ENCODE measurements at places on chromosomes 7 and 10. TPM values are rescaled to one million over a fixed set of nuclear protein-coding genes. Genes with fewer than 3 reads are reported as not detected.

Gene AMZ1
- not detected for total RNA-seq

Gene OGDHL
- total RNA-seq, result not detected

Gene GDF10
- total RNA-seq, result not detected

DNA sequence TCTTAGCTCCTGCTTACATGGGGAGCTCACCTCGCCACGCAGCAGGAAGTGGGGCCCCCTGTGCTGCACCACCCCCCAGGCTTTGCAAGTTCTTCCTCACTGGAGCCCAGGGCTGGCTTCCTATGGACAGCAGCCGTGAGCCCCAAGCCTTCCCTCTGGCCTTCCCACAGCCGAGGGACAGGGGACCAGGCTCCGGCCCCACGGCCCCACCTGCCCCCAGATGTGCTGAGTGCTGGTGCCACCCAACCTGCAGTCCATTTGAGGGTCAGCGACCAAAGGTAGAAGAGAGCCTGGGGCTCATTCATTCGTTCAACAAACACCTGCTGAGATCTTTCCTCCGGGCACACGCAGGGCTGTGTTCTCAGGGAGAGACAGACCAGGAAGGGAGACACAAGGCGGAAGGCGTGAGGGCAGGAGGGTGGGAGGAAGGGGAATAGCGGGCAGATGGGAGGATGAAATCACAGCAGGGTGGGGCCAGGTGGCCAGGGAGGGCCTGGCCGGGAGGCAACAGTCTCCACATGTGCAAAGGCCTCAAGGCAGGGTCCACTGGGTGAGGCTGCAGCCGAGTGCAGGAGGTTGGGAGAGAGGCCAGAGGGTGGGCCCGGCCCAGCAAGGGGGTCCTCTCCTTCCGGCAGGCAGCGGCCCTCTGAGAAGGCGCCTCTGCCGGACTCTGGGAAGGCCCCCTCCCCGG lies 100.1 kb downstream of the FOXL3 start:
- DNase-seq, result no peak

DNA sequence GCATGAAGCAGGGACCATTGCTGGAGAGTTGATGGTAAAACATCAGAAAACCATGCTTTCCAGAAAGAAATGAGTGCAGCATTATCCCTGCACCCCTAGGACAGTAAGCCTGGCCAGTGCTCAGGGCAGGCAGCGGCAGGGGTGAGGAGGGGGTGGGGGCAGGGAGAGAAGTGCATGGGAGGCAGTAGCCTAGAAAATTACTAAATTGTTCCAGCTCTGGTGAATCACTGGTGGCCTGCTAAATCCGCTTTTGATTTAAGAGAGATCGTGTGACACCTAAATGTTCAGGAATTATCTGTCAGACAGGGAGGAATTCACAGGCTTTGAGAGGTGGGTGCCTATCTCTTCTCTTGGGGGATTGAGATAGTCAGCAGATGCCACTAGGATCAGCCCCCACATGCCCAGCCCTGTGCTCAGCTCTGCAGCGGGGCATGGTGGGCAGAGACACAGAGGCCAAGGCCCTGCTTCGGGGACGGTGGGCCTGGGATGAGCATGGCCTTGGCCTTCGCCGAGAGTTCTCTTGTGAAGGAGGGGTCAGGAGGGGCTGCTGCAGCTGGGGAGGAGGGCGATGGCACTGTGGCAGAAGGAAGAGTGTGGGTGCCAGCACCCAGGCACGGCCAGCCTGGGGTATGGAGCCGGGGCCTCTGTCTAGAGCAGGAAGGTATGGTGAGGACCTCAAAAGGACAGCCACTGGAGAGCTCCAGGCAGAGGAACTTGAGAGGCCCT lies 5.0 kb upstream of the AQP1 start:
- DNase-seq, result peak; percentile 32

GRCh38 chr10:3887885-3888476 lies 103.0 kb upstream of the KLF6 start:
- DNase-seq, result peak; percentile 77

GRCh38 chr7:111561904-111562732 lies at the start of gene IMMP2L:
IMMP2L (minus strand) TSS chr7:111562492.
- DNase-seq, result peak; percentile 84

GRCh38 chr7:137120690-137121089 lies 222.8 kb downstream of the PTN start:
- DNase-seq, result peak; percentile 33

DNA sequence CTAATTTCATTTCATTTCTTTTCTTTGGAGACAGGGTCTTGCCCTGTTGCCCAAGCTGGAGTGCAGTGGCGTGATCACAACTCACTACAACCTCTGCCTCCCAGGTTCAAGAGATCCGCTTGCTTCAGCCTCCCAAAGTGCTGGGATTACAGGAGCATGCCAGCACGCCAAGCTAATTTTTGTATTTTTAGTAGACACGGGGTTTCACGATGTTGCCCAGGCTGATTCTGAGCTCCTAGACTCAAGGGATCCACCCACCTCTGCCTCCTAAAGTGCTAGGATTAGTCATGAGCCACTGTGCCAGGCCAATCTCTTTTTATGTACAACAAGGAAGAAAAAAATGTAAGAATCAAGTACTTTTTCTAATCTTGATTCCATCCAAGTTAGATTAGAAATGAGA lies 10.7 kb upstream of the KMT2E start:
- DNase-seq, result peak; percentile 85

DNA sequence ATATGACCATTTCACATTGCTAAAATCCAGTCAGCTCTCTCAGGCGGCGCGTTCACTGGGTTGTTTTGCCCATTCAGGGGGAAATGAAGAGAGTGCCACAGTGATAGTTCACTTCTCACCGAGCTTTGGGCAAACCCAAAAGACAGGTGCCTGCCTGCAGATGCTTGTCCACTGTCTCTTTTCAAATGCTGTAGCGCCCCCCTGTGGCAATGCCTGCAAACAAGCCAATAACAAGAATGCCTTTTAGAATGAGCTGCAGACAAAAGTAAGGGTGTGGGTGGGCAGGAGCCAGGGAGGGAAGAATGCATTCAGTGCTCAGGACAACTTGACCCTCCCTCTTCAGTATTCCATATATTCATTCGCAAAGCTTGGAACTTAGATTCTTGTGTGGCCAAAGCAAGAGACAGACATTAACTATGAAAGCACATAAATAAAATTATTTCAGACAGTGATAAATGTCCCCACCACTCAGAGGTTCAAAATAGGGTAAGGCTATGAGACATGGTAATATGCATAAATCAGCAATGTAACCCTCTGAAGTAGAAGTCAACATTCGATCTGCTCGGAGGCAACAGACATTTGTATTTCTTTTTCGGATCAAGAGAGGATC lies 86.9 kb downstream of the JAZF1 start:
- DNase-seq, result peak; percentile 81

DNA sequence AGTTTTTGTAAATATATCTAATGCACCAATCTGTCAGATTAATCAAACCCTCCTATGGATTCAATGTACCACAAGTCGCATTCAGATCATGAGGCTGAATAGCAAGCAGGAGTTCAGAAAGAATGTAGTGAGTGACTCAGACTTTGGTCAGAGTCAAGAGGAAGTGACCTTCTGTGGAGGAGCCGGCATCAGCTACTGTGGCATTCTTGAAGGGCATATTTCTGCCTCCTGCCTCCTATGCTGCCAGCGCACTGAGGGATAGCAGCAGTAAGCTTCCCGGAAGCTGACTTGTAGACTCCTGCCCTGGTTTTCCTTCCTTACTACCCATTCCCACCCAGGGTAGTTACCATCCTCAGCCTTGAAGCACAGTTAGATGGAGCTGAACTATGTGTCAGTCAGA lies 867.5 kb downstream of the NRG3 start:
- DNase-seq, result no peak

DNA sequence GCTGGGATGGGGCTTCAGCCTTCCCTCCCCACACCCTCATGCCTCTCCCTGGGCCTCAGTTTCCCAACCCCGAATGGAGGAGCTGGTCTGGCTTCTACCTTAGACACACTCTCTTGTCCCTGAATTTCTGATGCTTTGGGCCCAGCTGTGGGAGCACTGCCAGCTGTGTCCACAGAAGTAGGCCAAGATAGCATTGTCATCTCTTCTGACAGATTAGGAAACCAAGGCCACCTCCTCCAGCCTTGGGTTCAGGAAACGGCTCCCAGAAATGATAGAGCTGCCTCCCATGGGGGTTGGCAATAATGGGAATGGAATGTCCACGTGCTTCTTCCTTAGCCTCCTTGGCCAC lies 1.3 kb downstream of the PPIF start:
- DNase-seq, result no peak

Measured in LHCN-M2 (cell line).